ENCODE measurements at places on chromosomes 2 and 18. TPM values are rescaled to one million over a fixed set of nuclear protein-coding genes. Genes with fewer than 3 reads are reported as not detected.

DNA sequence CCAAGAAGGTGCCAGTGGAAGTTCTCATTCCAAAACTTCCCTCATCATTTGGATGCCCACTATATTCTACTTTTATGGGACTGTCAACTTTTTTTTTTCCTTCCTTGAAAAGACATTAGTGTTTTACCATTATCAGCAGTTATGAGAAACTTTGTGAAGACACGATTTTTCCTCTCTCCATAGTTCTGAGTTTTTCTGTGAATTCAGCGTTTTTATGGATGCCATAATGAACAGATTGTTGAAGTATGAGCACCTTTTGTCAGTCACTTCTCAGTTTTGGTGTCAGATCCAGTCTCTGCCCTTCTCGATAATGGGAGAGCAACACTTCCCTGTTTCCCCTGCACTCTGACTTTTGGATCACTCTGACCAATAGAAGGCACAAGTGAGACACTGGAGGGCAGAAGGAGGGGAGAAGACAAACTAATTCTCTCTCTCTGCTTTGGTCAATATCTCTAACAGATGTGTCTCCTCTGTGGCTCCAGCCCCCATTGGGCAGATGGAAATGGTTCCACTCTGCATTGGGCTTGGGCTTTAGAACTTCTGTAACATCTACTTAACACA is 53.5 kb upstream of the FN1 start:
- DNase-seq: no peak

DNA sequence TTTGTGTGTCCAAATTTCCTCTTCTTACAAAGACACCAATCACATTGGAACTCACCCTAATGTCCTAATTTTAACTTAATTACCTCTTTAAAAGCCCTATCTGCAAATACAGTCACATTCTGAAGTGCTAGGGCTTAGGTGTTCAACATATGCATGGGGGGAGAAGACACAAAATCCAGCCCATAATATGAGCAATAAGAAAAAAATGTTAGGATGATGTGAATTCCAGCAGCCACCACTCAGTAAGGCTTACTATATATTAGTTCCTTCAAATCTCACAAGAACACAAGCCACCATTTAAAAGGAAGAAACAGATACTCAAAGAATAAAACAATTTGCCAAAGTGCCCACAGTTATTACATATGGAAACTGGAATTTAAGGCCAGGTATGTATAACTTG is 285.7 kb downstream of the EPHA4 start:
- no peak for DNase-seq

- no peak for DNase-seq
Measured at GRCh38 chr2:20141056-20141762, 83.7 kb downstream of the SDC1 start.

- no peak for DNase-seq
Measured at GRCh38 chr2:198273660-198274059, 469.3 kb downstream of the PLCL1 start.

DNA sequence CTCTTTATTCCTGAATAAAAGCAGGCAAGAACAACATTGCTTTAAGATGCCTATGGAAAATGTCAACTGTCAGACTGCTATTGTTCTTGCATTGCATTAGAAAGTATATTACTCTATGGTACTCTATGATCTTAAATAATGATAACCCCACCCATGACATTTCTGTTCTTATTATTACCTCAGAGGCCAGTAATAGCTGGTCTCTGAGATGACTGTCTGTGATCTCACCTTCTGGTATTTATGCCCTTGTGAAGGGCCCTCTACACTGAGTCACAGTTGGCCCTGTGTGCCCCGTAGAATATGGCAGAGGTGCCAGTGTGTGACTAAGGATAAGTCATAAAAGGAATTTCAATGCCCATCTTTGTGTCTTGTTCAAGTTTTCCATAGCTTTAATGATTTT is 61.0 kb downstream of the SPP2 start:
- DNase-seq: no peak

GRCh38 chr2:191066197-191066918 is 52.4 kb upstream of the STAT1 start:
- no peak for DNase-seq

DNA sequence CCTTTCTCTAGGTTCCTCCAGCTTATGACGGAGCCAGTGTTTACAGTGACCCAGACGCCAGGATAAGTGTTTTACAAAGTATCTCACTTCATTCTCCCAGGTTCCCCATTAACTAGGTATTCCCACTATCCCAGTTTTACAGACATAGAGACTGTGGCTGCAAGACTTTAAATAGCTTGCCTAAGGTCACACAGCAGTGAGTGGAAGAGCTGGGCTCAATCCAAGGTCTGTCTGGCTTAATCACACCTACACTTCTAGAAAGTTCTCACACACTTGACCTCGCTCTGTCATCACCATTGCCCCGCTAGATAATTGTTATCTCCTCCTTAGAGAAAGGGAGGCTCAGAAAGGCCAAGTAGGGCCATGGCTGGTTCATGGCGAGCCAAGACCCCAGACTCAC is 110.2 kb downstream of the ANTXR1 start:
- DNase-seq: no peak

DNA sequence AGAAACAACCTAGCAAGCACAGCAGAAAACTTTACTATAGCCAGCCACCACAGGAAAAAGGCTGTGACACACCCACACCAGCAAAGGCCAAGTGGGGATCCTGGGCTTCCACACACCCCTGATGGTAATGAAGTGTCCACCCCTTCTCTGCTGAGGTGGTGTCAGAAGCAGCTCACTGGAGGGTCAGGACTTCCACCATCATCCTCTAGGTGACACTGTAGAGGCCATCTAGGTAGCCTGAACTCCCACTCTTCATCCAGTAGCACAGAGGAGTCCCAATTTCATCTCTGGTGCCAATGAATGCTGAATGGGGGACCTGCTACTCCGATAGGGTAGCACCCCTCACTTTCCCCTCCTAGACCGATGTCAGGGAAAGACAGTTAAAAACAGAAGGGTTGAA is 1544.4 kb downstream of the LRP1B start:
- no peak for DNase-seq

DNA sequence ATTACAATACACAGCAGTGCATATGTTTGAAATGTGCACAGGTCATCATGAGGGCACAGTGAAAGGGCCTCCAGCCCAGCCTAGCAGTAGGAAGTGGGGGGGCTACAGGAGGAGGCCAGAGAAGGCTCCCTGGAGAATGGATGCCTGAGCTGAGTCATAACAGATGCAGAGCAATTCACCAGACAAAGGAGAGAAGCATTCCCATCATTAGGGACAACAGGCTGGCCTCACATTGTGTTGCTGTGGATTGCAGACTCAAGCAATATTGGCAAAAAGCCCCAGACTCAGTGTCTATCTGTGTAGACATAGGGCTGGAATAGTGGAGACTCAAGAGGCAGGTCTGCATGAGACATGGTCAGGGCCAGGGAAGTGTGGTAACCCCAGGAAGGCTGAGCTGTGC is 329.9 kb downstream of the DLGAP1 start:
- no peak for DNase-seq

DNA sequence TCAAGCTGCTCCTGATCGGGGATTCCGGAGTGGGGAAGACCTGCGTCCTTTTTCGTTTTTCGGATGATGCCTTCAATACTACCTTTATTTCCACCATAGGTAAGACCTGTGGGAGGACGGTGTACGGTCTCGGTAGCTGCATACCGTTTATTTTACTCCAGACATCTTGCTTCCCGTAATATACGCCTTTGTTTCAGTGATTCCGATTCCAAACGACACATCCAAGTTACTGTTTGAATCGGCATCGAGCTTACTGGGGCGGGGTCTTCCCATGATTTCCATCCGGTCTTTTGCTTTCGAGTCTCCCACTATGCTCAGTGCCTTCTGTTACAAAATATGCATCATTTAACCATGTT is 731 bp downstream of the RAB10 start:
- no peak for DNase-seq

DNA sequence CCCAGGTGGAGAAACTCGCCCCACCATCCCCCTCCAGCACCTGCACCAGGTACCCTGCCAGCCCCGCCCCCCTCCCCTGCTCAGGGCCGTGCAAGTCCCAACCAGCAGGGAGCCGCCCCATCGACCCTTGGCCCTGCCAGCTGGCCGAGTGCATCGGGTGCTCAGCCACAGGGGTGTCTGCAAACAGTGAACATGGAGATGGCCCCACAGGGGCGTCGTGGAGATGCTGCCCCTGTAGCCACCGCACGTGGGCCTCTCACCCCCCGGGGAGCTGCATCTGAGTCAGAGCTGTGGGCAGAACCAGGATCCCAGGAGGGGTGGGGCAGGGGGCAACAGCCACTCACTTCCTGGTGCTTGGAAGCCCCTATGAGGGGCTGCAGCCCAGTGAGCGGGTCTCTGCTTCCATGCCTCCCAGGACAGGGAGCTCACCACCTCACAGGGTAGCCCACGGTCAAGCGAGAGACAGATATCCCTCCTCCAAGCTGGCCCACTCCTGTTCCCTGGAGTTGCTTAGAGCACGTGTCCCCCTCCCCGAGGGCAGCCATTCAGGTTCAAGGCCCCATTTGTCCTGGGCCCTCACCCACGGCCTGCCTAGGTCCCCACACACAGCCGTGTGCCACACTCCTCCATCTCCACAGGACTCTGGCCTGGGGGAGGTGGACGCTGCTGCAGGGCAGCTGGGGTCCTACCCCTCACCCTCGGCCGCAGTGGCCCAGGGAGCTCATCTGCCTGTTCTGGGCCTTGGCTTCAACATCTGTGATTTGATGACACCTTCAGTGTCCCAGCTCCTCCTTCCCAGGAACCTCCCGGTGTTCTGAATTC is 1.1 kb upstream of the MAB21L4 start:
- no peak for DNase-seq

- no peak for DNase-seq
Measured at GRCh38 chr2:36702781-36703180, 6.3 kb downstream of the VIT start.

DNA sequence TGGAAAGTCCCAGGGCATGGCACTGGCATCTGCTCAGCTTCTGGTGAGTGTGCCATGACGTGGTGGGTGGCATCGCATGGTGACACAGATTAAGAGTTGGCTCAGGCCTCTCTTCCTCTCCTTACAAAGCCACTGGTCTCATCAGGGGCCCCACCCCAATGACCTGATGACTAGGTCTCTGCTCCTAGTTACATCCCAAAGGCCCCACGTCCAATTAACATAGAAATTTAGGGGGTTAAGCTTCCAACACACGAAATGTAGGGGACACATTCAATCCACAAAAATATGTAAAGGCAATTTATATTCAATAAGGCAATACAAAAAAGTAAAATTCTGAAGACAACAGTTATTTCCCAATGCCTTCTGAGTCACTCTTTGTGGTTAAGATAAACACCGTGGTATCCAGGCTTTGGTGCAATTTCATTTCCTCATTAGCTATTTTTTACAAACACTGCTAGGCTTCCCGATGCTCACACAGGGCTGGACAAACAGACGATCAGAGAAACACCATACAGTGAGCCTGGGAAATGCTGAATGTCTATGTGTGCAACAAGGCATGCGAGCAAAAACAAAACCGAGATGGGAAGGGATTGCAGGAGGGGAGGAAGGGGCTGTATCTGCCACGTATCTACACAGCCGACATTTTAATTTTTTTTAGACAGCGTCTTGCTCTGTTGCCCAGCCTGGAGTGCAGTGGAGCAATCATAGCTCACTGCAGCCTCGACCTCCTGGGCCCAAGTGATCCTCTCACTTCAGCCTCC is 67.2 kb downstream of the MBP start:
- DNase-seq: peak; percentile 65

GRCh38 chr2:219461047-219461514 is 26.4 kb downstream of the SPEG start:
- no peak for DNase-seq

GRCh38 chr2:200796561-200796960 is 15.1 kb upstream of the BZW1 start:
- DNase-seq: no peak

GRCh38 chr2:85438201-85439024 is 19.9 kb downstream of the SH2D6 start:
- DNase-seq: no peak

DNA sequence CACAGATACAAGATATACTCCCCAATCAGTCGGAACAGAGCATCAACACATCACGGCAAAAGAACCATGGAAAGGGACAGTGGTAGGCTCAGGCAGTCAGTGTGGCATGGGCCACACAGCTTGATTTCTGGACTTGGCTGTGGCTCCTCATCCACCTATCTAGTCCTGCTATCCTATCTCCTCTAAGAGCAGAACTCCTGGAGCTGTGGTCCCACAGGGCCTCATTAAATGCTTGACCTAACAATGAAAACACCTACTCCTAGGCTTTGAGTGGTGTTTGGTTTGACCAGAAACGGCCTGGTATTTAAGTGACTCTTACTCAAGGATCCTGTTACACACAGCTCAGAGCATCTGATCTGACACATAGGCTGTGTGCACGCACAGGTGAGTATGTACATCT is 33.6 kb upstream of the SMAD2 start:
- no peak for DNase-seq

DNA sequence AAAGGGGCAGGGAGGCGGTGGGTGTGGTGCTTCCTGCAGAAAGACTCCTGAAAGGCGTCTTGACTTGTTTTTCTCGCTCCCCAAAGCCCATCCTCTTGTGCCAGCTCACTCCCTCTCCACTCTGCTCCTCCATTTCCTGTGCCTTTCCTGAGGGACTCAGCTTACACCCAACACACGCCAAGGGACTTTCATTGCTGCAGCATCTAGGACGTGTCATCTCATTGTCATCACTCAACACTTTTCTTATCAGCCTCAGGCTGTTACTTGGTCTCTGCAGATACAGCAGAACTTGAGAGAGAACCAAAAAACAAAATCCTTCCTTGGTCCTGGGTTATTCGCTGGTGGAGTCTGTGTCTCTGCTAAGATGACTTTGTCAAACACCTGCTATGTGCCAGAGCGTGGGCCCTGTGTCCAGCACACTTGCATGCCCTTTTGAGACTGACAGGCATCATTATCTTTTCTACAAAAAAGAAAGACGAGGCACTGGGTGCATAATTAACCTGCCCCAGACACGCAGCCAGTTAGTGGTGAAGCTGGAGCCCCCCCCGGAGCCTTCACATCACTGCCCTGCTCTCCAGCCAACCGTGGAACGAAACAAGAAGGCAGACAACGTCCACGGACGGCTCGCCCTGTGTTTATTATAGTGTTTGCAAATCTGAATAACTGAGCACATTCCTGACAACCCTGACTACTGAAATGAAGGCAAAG is 261.7 kb upstream of the HDAC4 start:
- DNase-seq: no peak

DNA sequence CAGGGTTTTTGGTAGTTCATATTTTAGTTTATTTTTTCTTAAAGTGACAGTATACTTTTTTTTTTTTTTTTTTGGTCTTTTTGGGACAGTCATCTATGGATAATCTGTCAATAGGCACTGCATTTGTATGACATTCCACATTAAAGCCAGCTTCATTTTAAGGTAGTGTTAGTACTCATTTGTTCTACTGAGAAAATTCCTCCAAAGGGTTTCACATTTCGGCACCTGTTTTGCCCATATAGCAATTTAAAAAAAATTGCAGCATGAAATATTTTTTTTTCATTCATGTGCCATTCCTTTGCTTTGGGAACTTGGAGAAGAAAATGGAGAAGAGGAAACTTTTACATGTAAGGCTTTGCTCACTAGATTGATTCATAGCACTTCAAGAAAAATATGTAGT is 276.3 kb upstream of the TCF4 start:
- DNase-seq: no peak

GRCh38 chr2:130853391-130853790 is 16.7 kb downstream of the ARHGEF4 start:
- DNase-seq: no peak

GRCh38 chr2:140580532-140581151 is 1550.2 kb downstream of the LRP1B start:
- DNase-seq: no peak

The GALNT13 gene
- not detected for polyA plus RNA-seq

The CYS1 gene
- polyA plus RNA-seq: not detected

The ZSWIM2 gene
- not detected for polyA plus RNA-seq

The RAPGEF4 gene
- not detected for polyA plus RNA-seq
